CD4-positive, alpha-beta T cell treated with Interleukin-15 for 1 hour (primary cell): ENCODE measurements at places on chromosomes 7 and 10.

- no peak for DNase-seq
Observed at GRCh38 chr7:123643495-123644441, 11.9 kb upstream of the LMOD2 start.

GRCh38 chr10:49408519-49409306, 12.8 kb upstream of the DRGX start:
- DNase-seq = no peak

DNA sequence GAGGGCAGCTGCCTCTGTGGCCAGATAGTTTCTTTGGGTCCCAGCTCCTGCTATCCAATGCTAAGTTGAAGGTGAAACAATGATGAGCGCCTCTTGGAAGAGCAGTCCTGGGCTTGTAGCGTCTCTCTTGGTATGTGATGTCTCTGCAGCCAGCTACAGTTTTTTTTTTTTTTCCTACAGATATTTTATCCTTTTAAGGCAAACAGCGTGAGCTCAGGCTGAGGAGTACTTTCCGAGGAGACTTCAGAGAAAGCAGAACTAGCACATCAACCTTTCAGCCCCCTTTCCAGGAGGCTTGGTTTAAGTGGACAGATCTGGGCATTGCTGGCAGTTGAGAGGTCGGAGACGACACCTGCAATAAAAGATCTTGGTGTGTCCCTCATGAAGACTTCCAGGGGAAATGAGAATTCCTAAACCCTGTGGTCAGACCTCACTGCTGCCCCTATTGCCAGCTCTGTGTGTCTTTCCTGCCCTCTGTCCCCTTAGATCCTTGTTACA, 9.1 kb downstream of the PRKG1 start:
- no peak for DNase-seq

- DNase-seq = no peak
Observed at GRCh38 chr10:87589645-87590051, 70.0 kb upstream of the PAPSS2 start.

DNA sequence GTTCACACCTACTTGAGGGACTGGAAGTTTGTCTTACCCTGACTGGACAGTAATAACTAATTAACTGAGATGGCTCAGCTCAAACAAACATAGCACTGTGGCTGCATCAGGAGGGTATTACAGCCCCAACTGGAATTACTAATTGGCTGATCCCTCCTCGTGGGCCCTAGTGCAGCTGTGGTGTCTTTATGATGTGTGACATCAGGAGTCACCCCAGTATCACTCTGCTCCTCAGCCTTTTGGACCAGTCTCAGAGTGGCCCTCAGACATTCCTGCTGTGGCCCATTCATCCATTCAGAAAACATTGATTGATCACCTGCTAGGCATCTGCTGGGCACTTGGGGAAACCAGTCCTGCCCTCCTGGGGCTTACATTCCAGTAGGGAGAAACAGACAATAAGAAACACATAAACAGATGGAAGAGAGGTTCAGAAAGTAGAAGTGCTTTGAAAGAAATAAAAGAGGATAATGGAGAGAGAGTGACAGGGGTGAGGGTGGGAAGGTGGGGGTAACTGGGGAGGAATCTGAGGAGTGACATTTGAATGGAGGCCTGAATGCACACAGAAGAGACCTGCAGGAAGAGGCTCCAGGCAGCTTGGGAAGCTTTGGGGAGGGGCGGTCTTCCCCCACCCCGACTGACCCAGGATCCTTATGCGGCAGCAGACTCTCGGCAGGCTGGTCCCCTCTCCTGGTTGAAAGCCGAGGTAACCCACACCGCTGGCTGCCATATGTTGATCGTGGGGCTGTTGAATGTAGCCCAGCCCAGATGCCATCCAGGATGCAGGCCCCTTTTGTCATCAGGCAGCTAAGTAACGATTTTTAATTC, 113.1 kb downstream of the C10orf105 start:
- no peak for DNase-seq

- no peak for DNase-seq
Observed at GRCh38 chr10:105206616-105207015, 565.5 kb downstream of the SORCS3 start.

- no peak for DNase-seq
Observed at GRCh38 chr10:110789604-110790433, 81.9 kb upstream of the PDCD4 start.
